CD4-positive, alpha-beta T cell treated with Interleukin-10 for 1 hour (primary cell): ENCODE measurements at places on chromosomes 11 and 22.

- DNase-seq: no peak
Observed at GRCh38 chr11:23732026-23732425, 764.8 kb upstream of the LUZP2 start.

DNA sequence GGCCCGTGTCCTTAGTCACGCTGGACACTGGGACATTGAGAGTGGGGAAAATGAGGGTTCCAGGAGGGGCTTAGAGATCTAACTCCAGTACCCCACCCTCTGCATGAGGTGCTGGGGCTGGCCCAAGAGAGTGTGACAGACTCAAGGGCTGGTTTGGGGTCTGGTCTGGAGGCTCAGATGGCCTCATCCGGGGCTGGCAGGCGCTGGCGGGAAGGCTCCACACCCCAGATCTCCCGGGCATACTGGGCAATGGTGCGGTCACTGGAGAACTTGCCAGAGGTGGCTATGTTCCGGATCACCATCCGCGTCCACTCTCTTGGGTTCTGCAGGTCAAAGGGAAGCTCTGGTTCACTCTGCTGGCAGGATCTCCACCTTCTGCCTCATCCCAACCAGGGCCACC, 2.5 kb upstream of the RASGRP2 start:
- DNase-seq: no peak

- no peak for DNase-seq
Observed at GRCh38 chr11:11740836-11741235, 100.9 kb upstream of the USP47 start.

DNA sequence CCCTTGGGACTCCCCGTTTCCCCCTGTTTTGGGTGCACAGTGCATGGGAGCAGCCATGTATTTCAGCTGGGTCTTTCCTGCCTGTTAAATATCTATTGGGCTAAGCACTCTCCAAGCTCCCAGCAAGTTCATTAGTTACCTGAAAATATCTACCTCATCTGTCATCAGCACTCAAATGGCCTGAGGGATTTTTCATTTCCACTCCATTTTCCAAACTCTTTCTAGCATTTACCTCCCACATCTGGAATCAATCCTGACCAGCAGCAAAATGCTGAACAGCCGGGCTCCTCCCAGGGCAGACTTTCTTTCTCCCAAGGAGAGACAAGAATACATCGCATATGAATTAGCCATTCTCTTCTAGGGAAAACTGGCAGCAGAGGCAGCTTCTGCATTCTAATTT, 273.5 kb upstream of the MPPED2 start:
- DNase-seq: no peak

DNA sequence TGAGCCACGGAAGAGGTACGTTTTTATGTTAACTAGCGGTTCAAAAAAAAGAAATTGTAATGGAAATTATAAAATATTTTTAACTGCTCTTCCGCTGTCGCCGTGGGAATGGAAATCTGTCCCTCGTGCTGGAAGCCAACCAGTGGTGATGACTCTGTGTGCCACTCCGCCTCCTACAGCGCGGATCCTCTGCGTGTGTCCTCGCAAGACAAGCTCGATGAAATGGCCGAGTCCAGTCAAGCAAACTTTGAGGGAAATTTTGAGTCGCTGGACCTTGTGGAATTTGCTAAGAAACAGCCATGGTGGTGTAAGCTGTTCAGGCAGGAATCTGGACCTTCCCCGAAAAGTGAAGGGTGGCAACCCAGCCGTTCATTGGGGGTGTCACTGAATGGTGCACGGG, 2.9 kb upstream of the CBX7 start:
- no peak for DNase-seq

- DNase-seq: no peak
Observed at GRCh38 chr22:29722587-29722986, 2.8 kb downstream of the CABP7 start.

GRCh38 chr22:20182365-20182764, 31.5 kb upstream of the CCDC188 start:
- no peak for DNase-seq
